Stimulated activated CD8-positive, alpha-beta memory T cell treated with anti-CD3 and anti-CD28 coated beads, Interleukin-15, amount 100 ng/mL, for 24 hours (primary cell): ENCODE measurements at places on chromosomes 11 and 22.

GRCh38 chr22:48579043-48579927 lies 1248.4 kb downstream of the BRD1 start:
- DNase-seq = no peak

GRCh38 chr22:49734882-49735281 lies 92.8 kb downstream of the BRD1 start:
- no peak for DNase-seq

DNA sequence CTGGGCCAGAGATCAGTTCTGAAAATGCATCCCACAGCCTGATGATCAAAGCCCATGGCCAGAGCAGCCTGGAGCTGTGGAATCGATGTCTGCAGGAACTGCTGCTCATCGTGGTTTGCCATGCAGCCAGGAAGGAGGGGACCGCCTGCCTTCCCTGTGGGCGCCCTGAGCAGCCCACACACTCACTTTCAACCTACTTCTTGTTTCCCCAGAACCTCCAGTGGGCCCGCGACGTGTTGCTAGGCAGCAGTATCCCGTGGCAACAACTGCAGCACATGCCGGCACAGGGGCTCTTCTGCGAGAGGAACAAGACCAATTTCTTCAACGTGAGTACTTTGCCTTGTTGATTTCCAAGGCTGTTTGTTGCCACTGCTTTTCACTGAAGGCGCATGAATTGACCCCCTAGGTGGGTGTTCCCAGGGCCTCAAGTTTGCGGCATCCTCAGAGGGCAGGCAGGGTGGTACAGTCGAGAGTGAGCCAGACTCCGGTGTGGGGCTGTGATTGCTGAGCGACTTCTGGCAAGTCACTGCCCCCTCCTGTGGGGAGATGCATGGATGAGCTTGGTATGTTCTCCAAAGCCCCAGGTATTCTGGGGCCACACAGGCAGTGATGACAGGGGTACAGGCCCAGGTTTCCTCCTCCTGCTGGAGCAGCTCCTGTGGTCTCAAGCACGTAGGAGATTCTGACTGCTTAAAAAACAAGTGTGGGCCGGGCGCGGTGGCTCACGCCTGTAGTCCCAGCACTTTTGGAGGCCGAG lies 47.0 kb upstream of the SUSD2 start:
- DNase-seq = no peak

DNA sequence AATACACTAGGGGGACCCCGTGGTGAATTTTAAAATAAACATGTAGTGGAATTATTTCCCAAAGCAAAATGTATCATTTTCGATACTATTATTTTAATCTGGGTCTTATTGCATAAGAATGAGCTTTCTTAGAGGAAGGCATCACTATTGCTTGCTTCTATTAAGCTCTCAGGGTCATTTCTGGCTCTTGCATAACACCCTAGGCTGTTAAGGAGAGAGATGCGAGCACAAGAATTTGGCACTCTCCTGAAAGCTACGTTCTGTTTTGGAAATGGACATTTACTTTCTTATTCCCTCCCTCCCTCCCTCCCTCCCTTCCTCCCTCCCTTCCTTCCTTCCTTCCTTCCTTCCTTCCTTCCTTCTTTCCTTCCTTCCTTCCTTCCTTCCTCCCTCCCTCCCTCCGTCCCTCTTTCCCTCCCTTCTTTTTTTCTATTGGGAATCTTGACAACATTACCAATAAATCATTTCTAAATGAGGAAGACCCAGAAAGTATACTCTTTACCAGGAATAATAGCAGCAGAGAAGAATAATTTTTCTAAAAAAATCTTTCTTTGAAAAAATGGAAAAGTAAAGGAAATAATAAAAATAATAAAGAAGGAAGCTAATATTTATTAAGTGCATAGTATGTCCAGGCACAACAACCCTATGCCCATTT lies 83.6 kb upstream of the BDNF start:
- DNase-seq = no peak

- DNase-seq = no peak
Measured at GRCh38 chr11:10283991-10284390, 10.0 kb downstream of the SBF2 start.

- no peak for DNase-seq
Measured at GRCh38 chr11:100182350-100182749, 504.7 kb upstream of the ARHGAP42 start.

DNA sequence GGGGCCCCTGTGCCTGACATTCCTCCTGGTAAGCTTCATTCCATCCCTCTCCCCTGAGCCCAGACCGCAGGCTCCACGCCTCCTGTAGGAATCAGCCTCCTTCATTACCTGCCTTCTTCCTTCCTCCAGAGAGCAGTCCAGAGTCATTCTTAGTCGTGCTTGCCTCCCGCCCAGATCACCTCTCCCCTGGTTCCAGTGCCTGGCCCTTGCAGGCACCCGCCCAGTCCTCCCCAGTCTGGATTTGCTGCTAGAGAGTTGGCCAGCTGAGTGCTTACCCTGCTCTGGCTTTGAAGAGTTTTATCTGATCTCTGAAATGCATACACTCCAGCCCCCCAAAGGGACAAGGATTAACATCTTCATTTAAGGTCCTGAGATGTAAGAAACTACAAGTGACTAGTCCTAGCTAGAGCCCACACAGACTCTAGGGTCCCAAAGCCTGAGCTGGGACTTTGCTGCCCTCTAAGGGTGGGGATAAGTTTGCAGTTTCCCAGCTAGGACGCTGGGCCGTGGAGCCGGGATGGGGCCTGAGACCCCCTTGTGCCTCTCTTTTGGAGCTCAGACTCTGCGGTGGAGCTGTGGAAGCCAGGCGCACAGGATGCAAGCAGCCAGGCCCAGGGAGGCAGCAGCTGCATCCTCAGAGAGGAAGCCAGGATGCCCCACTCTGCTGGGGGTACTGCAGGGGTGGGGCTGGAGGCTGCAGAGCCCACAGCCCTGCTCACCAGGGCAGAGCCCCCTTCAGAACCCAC lies 1.6 kb downstream of the NR1H3 start:
- DNase-seq = no peak

DNA sequence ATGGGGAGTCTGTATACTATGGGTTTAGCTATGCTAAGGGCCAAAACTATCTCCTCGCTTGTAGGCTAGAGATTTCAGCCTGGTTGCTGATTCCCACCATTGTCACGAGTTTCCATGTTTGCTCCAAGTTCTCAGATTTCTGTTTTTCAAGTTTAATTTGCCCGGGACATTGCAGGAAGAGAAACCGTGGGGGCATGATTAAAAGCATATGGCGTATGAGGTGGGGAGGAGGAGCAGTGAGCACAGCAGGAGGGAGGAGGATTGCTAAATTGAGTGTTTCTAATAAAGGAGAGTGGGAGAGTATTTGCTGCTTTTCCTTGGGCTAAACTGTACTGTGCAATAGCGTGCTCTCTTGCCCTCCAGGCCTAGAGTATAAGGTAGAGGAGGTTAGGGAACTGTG lies 558.4 kb downstream of the METTL15 start:
- DNase-seq = no peak

GRCh38 chr11:76626266-76626665 lies 44.3 kb downstream of the LRRC32 start:
- no peak for DNase-seq

GRCh38 chr22:32123657-32124056 lies 35.4 kb downstream of the C22orf42 start:
- DNase-seq = no peak

DNA sequence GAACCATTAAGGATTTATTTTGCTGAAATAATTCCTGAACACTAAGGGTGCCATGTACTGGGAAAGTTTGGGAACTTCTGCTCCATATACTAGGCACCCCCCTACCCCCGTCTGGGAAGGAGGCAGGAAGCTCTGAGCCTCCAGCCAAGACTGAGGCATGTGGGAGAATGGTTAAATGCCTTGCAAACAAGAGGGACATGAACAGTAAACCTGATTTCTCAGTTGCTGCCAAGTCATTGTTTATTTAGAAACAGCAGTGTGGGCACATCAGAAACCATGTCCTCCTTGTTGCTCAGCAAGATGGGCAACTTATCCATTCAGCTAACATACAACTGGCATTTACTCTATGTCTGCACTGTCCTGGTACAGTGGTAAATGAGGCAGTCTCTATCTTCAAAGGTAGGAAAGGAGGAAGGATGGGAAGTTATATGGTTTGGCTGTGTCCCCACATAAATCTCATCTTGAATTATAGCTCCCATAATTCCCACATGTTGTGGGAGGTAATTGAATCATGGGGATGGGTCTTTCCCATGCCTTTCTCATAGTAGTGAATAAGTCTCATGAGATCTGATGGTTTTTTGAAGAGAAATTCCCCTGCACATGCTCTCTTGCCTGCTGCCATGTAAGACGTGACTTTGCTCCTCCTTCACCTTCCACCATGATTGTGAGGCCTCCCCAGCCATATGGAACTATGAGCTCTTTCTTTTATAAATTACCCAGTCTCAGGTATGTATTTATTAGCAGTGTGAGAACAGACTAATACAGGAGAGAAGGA lies 459.1 kb downstream of the MIAT start:
- no peak for DNase-seq
